ENCODE measurements at places on chromosomes 3 and 15. TPM values are rescaled to one million over a fixed set of nuclear protein-coding genes. Genes with fewer than 3 reads are reported as not detected.

CCDC39 gene
- 0.22 TPM for total RNA-seq

BAHD1 gene
- total RNA-seq, result 11.2 TPM

ASB14 gene
- total RNA-seq, result not detected

SCAANT1 gene
- total RNA-seq, result not detected

Measured in A172 (cell line).